Left ventricle myocardium superior (tissue), 1 donor: ENCODE measurements at places on chromosomes 12 and 14.
A peak's percentile ranks its signal among the peaks of the same experiment; 100 is the strongest.

GRCh38 chr12:6818222-6818621 lies 3.4 kb upstream of the GPR162 start:
- DNase-seq, result no peak

- DNase-seq, result peak; percentile 60
Measured at GRCh38 chr14:104149617-104150135, 11.3 kb downstream of the KIF26A start.

GRCh38 chr14:50363714-50364111 lies 33.0 kb downstream of the CDKL1 start:
- no peak for DNase-seq

DNA sequence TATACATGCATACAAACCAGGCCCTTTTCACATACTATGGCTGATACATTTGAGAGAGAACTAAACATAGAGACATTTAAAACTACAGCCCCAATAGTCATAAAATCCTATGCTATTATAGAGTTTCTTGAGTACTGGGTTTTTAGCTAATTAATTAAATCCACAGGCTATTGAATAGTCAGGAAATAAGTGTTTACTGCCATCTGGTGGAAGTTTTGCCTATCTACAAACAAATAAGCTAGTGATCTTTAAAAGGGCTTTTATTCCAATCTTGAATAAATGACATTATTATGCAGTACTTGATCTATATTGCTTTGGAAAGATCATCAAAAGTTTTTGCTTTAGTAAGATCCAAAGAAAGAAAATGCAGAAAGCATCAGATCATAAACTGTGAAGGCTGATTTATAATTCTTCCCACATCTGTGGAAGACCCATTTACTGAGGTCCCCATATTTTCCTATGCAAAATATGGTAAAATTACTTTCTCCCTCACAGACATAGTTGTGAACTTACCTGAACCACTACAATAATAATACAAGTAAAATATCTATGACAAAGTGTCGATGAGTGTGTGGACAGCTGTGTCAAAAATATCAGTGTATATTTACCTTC lies 131.3 kb downstream of the ITPR2 start:
- DNase-seq, result no peak

DNA sequence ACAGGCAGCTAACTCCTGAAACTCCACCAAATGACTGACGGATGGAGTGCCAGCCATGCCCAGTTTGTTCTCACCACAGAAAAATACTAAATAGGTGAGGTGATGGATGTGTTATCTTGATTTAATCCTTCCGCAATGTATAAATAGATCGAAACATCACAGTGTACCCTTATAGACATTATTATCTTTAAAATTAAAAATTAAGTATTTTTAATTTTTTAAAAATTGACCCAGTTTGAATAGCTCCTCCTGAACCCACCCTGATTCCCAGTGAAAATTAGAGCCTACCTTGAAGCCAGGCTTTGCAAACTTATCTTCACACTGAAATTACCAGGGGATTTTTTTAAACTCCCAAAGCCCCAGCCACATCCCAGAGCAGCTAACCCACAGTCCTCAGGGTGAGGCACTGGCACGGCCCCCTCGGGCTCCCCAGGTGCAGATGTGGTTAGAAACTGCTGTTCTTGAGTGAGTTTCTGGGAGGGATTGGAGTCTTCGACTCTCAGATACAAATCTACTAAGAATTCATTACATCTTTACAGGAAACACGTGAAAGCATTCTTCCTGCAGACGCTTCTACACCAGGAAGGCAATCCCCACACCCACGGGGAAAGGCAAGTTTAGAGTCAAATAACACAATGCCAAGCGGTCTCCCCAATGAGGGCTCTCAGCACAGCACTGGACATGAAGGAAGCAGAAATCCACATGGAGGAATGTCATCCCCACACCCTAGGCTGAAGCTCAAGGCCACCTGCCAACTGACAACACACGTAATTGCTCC lies 126.4 kb downstream of the RIMBP2 start:
- DNase-seq, result no peak

- DNase-seq, result no peak
Measured at GRCh38 chr12:39622306-39622705, 2.7 kb upstream of the ABCD2 start.

DNA sequence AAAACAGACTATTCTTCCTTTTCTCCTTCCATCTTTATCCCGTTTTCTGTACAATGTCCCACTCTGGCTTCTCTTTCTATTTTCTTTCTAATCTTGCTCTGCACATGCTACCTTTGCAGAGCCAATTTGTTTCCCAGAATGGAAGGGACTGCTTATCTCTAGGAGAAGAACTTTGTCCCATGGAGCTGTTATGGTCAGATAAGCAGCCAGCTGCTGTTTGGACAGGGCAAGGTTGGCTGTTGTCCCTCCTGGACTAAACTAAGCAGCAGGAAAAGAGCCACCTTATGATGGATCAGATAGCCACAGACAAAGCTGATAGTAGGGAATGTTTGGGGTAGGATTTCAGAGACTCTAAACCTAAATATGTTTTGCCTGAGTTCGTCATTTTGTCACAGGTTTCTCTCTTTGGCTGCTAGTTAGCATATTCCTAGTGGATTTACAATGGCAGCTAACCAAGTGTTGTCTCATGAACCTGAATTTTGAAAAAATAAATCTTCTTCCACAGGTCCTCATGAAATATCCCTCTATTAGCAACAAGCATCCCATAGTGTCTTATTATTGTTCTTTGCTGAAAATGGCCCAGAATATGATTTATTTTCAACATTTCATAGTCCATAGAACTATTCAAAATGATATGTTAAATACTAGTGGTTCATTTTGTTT lies 262.8 kb downstream of the SLC16A7 start:
- DNase-seq, result no peak

GRCh38 chr14:81211844-81212243 lies 8.9 kb downstream of the GTF2A1 start:
- peak; percentile 61 for DNase-seq

GRCh38 chr12:124506145-124506831 lies 61.1 kb downstream of the NCOR2 start:
- peak; percentile 92 for DNase-seq

DNA sequence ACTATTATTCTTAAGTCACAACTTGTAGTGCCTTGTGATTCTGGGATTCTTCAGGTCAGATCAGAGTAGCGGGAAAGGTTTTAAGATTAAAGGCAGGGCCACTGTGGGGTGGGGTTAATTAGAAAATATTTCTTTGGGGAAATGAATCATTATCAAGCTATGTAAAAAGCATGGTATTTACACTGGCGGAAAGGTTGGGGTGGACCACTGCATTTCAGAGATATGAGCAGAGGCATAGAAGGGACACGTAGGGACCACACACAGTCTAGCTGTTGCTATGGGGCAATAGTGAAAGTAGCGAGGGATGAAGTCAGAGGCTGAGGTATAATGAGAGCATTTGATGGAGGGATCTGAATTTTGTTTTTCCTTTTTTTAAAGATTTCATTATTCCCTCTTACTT lies 31.7 kb upstream of the KCNH3 start:
- no peak for DNase-seq

DNA sequence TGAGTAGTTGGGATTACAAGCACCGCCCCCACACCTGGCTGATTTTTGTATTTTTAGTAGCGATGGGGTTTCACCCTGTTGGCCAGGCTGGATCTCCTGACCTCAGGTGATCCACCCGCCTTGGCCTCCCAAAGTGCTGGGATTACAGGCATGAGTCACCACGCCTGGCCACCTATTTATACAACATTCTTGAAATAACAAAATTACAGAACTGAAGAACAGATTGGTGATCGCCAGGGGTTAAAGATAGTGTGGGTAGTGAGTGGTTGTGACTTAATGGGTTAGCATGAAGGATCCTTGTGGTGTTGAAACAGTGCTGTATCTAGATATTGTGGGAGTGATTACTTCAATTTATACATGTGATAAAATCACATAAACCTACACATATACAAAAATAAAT lies 7.4 kb downstream of the GLIPR1L1 start:
- no peak for DNase-seq

DNA sequence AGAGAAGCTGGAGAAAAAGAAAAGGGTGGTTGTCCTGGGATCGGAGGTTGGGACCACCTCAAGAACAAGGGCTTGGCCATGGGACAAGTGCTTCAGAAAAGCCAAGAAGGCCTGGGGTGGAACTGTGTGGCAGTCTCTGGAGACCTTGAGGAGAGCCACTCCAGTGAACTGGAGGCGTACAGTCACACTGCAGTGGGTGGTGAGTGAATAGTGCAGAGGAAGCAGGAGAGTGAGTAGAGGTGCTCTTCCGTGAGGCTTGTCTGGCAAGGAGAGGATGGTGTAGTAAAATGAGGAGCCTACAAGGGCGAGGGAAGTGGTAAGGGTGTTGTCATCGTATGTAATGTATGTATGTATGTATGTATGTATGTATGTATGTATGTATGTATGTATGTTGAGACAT lies 20.9 kb downstream of the RASSF3 start:
- DNase-seq, result no peak

DNA sequence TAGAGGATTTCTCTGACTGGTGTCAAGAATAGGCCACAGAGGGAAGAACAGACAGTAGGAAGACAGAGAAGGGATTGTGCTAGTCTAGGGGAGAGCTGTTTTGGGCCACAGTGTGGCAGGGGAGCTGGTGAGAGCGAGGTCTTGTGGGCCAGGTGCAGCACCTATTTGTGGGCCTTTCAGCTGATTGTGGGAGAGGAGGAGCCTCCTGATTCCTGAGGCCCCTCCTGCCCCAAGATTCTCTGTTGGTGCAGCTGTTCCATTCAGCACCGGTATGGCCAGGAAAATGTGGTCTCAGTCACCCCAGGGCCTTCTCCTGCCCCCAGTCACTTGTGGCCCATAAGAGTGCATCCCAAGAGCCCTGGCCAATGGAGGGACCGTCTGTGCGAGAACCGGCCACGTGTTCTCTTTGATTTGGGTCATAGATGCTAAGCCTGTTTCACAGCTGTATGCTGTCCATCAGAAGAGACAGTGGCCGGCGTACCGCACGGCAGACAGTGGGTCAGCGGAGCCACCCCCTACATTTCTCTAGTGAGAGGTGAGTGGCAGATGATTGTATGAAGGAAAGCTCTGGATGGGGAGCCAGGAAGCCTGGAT lies 27.7 kb downstream of the TPCN1 start:
- no peak for DNase-seq

- no peak for DNase-seq
Measured at GRCh38 chr12:27290501-27291168, 42.0 kb upstream of the BMAL2 start.

- DNase-seq, result peak; percentile 70
Measured at GRCh38 chr14:74577247-74577947, 34.6 kb downstream of the LTBP2 start.

DNA sequence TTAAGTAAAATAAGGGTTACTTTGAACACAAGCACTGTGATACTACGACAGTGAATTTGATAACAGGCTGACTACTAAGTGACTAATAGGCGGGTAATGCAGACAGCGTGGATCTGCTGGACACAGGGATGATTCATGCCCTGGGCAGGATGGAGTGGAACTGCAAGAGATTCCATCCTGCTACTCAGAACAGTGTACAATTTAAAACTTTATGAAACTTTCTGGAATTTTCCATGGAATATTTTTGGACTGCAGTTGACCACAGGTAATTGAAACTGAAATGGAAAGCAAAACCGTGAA lies 46.0 kb downstream of the YEATS4 start:
- no peak for DNase-seq
